Fibroblast of pulmonary artery (primary cell): ENCODE measurements at places on chromosomes 11 and 22.

DNA sequence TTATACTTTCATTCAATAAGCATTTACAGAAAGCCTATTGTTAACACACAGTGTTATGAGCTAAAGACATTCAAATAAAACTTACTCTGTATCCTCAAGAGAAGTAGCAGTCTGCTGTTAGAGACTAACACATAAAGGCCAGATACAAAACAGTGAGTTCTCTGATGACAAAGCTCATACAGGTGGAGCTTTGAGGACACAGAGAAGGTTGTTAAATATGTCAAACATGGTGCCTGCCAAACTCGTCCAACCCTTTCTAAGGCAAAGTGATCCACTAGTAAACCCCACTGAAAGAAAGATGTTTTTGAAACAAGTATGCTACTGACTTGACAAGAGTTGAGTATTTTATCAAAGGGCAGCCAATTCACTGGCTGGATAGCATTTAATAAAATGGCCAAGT lies 70.1 kb downstream of the C2CD3 start:
- no peak for DNase-seq

GRCh38 chr11:11657218-11657955 lies 35.6 kb upstream of the GALNT18 start:
- DNase-seq = no peak

- no peak for DNase-seq
Measured at GRCh38 chr11:85758026-85758425, 52.9 kb downstream of the SYTL2 start.

GRCh38 chr11:93972790-93973189 lies 48.4 kb upstream of the HEPHL1 start:
- no peak for DNase-seq

GRCh38 chr11:63609971-63610580 lies 4.2 kb downstream of the PLAAT3 start:
- DNase-seq = no peak
